ENCODE measurements at places on chromosomes 6 and 20. TPM values are rescaled to one million over a fixed set of nuclear protein-coding genes. Genes with fewer than 3 reads are reported as not detected.

The TFAP2C gene
- total RNA-seq = 1.8 TPM

The KHDC1 gene
- 5.4 TPM for total RNA-seq

The GSTA3 gene
- total RNA-seq = not detected

The PRL gene
- total RNA-seq = not detected

The TMEM239 gene
- not detected for total RNA-seq

All from smooth muscle cell of the coronary artery (primary cell).